NCI-H2081 (cell line): ENCODE measurements at places on chromosomes 7 and 10.

- peak; percentile 42 for DNase-seq
Observed at GRCh38 chr7:151754142-151754590, 122.7 kb downstream of the PRKAG2 start.

GRCh38 chr7:7237201-7237977, 55.0 kb downstream of the C1GALT1 start:
- no peak for DNase-seq

DNA sequence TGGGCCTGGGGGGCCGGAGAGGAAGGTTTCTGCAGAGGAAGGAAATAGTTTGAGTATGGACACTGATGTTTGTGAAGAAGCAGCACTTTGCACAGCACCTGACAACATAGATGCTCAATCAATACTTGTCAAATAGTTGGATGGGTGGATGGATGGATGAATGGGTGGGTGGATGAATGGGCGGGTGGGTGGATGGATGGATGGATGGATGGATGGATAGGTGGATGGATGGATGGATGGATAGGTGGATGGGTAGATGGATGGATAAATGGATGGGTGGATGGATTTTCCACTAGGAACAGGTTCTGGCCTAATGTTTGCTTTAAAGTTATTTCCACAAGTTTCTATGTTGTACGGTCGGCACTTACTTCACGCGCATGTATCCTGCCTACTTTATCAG, 45.3 kb downstream of the COL17A1 start:
- DNase-seq: no peak

- DNase-seq: no peak
Observed at GRCh38 chr7:39703144-39703543, 79.8 kb downstream of the RALA start.

- DNase-seq: no peak
Observed at GRCh38 chr7:4959306-4959705, 319 bp upstream of the MMD2 start.

GRCh38 chr7:110470420-110470819, 620.5 kb upstream of the LRRN3 start:
- no peak for DNase-seq
